Activated CD8-positive, alpha-beta memory T cell treated with anti-CD3 and anti-CD28 coated beads, Interleukin-2, amount 10 ng/mL, durations not matched to agents 7 days and 5 days (primary cell): ENCODE measurements at places on chromosomes 5 and 9.

- DNase-seq, result no peak
Observed at GRCh38 chr9:130289711-130290241, 24.2 kb downstream of the HMCN2 start.

DNA sequence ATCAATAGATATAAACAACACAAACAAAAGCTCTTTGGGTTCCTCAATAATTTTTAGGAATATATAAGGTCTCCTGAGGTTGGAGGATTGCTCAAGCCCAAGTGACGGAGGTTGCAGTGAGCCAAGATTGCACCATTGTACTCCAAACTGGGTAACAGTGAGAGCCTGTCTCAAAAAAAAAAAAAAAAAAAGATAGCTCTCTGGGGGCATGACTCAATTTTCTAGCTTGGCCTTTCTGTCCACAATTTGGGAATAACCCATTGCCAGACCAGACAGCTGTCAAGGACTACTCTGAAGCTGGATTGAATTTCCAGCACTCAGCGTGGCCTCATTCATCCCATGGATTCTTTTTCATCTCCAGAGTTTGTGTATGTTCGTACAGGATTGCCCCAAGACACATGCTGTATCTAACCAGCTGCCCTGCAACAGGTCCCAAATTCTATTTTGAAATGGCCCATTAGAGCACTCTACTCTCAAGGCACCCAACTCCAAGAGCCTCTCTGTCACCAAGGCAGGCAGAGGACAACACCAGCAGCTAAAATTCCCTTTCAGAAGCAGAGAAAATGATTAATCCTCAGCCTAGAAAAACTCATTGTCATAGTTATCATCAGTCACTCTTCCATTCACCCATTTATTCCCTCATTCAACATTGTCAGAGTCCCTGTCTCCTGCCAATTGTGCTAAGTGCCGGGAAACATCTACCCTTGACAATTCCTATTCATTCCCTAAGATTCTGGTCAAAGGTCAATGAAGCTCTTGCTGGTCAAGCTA is 8.7 kb downstream of the FAM193B start:
- no peak for DNase-seq

DNA sequence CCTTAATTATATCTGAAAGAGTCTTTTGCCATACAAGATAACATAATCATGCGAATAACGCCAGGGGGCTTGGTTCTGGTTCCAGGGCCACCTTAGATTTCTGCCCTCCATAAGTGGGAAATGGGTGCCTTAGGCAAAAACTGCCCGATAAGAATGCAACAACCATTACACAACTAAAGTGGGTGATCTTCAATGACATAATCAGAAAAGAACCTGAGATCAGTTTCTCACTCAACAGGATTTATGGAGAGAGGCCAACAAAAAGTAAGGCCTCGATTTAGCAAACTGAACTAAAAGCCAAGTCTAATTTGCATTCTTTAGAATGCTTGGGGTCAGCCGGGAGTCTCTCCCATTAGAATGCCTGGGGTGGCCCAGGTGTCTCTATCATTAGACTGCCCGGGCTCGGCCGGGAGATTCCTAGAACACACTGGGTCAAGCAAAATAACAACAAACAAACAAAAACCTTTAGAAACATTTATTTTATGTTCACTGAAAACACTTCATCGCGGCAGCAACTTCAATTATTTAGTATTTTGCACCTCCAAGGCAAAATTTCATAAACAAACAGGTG is 194.8 kb downstream of the AUH start:
- peak; percentile 32 for DNase-seq

- no peak for DNase-seq
Observed at GRCh38 chr5:112227911-112228631, 191.0 kb downstream of the EPB41L4A start.

DNA sequence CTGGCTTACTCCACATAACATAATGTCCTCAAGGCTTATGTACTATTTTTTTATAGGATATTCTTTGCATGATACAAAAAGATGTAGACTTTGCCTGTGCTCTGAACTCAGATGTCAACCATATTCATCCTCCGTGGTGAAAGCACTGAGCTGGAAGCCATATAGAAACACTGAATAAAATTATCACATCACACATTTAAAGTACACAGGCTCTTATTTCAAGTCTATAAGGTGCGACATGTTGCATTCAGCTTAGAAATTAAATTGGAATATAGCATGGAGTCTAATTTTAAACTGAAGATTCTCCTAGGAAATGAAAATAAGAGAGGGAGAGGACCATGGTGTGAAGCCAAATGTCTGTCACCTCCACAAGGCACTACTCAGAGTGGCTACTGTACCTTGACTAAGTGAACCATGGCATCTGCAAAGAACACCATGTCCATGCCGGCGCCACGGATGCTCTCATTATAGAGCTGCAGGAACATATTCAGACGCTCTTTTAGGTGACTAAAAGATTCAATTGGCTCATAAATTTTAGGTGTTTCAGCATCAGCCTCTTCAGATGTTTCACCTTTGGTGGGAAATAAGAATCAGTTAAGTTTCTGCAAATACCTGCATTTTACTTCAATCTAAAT is 158.6 kb downstream of the DNAH5 start:
- no peak for DNase-seq

- DNase-seq, result no peak
Observed at GRCh38 chr9:135001526-135001925, 83.8 kb upstream of the FCN1 start.

DNA sequence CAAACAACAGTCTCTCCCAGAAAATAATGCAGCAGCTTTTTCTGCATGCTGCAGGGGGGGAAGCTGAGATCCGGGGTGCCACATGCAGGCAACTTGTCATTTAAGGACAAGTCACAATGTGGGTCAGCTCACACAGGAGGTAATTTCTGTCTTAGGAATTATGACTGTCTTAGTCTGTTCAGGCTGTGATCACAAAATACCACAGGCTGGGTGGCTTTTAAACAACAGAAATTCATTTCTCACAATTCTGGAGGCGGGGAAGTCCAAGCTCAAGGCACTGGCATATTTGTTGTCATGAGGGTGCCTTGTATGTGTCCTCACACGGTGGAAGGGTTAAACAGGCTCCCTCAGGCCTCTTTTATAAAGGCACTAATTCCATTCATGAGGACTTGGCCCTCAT is 127.7 kb downstream of the DIRAS2 start:
- no peak for DNase-seq

GRCh38 chr9:137742698-137743097 is 123.9 kb downstream of the EHMT1 start:
- no peak for DNase-seq

GRCh38 chr9:130579738-130580463 is 524 bp downstream of the FUBP3 start:
- no peak for DNase-seq

DNA sequence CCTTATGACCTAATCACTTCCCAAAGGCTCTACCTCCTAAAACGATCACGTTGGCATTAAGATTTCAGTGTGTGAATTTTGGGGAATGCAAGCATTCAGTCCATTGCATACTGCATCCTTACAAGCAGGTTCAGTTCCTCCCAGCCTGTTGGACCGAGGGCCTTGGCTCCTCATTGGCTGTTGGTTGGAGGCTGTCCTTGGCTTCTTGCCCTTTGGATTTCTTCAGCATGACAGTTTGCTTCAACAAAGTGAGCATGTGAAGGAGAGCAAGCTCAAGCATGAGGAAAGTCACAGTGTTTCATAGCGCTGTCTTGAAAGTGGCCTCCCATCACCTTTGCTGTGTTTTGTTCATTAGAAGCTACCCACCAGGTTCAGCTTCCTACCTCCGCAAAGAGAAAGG is 109.5 kb downstream of the GADD45G start:
- no peak for DNase-seq
